ENCODE measurements at places on chromosomes 4 and X.

DNA sequence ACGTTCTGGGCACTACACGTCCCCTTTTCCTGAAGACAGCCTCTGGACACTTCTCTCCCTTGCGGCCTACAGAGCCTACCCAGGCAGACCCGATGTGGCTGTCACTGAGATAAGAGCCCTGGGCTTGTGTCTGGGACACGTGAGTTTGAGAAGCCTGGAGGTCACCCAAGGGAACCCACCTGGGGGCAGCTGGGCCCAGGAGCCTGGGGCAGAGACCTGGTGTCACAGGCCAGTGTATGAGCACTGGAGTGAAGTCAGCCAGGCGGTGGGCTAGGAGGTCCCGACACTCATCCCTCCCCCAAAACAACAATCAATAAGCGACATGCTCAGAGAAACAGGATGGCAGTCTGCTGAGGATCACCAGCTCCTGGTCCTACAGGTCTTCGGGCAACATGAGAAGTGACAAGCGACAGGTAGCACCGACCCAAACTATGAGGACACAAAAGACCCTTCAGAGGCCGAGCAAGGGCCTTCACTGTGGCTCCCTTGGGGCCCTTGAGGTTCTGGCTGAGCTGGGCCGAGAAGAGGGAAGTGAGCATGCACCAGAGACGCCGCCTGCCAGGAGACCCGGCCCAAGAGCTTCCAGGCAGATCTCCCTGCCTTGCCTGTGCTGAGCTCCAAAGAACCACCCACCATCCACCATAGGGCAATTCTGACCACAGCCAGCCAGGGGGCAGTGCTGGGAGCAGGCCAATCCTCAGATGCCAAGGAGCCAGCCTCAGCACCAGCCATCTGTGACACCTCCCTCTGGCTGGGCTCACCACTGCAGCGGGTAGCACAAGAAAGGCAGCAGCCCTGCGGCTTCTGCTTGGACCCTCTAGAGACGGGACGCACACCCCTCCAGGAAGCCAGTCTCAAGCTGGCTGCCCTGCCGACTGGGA, 11.0 kb upstream of the DUSP9 start:
- no peak for DNase-seq

DNA sequence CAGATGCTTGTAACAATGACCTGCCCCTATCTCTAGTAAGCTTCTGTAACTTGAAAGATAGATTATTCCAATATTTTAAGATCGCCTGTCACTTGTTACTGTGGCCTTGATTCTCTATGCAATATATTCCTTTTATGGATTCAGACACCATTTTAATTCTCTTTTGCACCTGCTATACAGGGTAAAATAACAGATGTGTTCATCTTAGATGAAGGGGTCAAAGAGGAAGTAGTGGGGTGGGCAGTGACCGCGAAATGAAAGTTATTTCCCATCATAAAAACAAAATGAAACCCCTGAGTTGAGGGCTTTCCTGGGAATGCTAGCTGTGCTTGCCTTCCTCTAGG, 175.9 kb downstream of the TSPAN5 start:
- DNase-seq: no peak

GRCh38 chr4:2820216-2820982, 23.2 kb upstream of the ADD1 start:
- DNase-seq: no peak

DNA sequence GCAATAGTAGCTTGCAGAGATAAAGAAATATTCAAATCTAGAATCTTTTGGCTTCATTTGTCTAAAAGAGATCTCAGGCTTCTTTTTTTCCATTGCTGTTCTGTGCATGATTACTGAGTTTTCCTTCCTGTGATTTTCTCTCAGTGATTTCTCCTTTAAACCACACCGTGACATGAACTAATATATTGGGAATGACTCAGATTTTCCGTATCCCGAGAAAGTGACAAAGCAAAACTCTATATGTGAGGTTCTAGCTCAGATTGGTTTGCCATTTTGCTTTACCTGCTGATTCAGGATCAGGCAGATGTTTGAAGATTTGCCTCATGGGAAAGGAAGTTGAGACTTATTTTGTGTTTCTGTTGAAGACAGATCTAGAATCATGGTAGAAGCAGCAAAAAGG, 59.4 kb downstream of the MTHFD2L start:
- DNase-seq: no peak
